ENCODE measurements at places on chromosomes 16 and 17.

DNA sequence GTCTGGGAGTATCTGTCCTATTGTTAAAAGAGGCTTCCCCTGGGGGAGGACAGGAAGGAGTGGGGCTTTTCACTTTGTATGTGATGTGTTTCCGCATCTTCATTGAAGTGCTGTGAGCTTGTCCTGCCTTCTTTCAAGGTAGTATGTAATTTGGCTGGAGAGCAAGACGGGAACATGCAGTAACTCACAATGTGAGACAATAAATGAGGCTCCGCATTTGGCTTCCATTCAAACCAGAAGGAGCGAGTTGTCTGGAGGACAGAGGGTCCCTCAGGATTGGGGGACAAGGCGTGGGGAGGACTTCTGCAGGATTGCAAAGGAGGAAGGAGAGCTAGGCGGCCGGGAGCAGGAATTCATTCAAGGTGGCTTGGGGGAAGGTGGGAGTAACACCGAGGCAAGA, 203.5 kb downstream of the RBFOX3 start:
- ATAC-seq: no peak

- no peak for ATAC-seq
These were observed 33.7 kb downstream of the NUBP1 start for GRCh38 chr16:10777356-10777755.

DNA sequence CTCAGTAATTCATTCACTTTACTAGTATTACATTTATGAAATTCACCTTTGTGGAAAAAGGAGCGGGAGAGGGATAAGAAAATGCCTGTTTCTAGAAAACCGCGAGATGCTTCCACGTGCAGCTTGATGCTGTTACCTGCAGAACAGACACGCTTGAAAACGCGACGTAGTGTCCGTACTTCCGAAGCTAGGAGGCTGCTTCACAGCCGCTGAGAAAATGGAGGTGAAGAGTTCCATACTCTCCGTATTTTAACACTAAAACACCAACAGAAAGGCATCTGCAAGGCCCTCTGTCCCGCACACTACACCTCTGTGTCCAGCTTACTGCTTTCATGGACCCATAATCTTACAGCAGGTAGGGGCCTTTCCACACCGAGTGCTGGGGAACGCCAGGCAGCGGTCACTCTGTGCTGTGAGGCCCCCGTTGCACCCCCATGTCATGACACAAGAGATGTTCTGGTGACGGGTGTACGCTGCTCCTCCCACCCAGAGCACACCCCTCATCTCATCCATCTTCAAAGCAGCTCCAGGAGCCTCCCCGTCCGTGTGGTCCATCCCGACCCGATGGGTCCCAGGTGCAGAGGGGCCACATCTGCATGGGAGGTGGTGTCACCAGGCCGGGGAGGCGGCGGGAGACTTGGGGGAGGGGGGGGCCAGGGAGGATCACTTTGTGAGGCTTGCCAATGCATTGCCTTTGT, 40.4 kb downstream of the USP22 start:
- ATAC-seq: no peak

DNA sequence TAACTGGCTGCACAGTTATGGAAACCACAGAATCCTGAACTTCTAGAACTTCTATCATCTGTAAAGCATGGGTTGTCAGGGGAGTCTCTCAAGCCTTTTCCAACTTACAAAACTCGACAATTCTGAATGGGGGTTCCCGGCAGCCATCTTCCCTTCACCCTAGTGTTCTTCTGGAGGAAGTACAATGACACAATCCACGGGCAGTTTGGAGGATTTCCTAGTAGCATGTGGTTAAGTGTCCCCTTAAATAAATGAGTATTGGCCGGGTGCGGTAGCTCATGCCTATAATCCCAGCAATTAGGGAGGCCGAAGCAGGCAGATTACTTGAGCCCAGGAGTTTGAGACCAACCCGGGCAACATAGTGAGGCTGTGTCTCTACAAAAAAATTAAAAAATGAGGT, 2.1 kb downstream of the SLC16A6 start:
- ATAC-seq: no peak

- ATAC-seq: no peak
These were observed 93.9 kb upstream of the CDH8 start for GRCh38 chr16:62130101-62130500.

- ATAC-seq: no peak
These were observed 43.6 kb upstream of the RBFOX3 start for GRCh38 chr17:79654350-79654959.

GRCh38 chr17:4405038-4405669, 28.6 kb upstream of the SPNS3 start:
- ATAC-seq: no peak

Data from gastroesophageal sphincter (tissue), 4 donors.